ENCODE measurements at places on chromosomes 4 and X. TPM values are rescaled to one million over a fixed set of nuclear protein-coding genes. Genes with fewer than 3 reads are reported as not detected.

GRCh38 chr4:61741327-61742096, 541.4 kb downstream of the ADGRL3 start:
- peak; percentile 23 for DNase-seq

GAGE12J gene
- not detected for total RNA-seq

MAP9 gene
- 26.7 TPM for total RNA-seq

AMTN gene
- total RNA-seq: not detected

DNA sequence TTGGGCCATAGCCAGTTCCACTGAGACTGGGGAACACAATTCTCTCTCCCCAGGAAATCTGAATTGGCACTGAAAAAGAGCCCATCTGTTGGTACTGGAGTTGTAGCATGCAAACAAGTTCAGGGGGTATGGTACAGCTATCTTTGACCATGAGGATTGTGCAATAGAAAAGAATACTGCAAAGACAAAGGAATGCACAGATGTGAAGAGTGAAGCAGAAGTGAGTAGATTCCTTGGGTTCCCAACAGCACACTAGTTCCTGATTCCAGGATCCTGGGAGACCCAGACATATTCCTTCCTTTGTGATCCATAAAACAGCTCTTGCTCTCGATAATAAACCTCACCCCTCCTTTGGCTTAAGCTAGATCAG, 43.3 kb upstream of the CTAG2 start:
- no peak for DNase-seq

GRCh38 chr4:20676501-20677197, 23.6 kb upstream of the PACRGL start:
- no peak for DNase-seq

Measured in hepatocyte (in vitro differentiated cells).